ENCODE measurements at places on chromosomes 12 and 14.

- DNase-seq, result no peak
These were observed 21.2 kb upstream of the ELK3 start for GRCh38 chr12:96172981-96173380.

DNA sequence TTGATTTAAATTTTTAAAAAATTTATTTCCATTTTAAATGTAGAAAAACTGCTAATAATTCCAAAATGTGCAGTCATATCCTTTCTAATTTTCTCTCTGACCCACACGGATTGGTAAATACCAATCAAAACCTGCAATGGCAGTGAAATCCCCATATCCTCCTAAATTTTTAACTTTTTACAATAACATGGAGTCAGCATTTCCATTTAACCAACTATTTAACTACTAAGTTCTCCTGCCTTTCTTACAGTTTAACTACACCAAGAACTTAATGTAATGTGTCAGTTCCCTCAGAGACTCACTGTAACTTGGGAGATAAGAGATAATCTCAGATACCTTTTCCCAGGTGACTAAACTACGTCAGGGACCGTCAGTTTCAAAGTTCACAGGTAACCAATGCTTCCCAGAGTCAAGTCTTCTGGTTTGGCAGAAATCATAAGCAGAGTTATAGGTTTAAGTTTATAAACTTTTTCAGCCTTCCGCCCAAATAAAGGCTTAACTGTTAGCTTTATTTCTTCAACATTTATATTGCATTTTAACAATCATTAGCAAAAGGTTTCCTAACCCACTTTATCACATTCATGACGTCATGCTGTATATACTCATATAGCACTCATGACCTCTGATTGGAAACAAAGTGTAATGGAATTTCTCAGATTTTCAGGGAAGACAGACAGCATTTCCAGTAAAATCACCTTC is 7.6 kb downstream of the KRAS start:
- DNase-seq, result no peak

- DNase-seq, result no peak
These were observed 96.1 kb downstream of the TRHDE start for GRCh38 chr12:72368298-72368697.

- DNase-seq, result no peak
These were observed 57.6 kb upstream of the ATP2B1 start for GRCh38 chr12:89765959-89766824.

GRCh38 chr12:19885093-19885812 is 446.0 kb downstream of the AEBP2 start:
- DNase-seq, result no peak
